Fibroblast of villous mesenchyme (primary cell): ENCODE measurements at places on chromosomes 2 and 18. TPM values are rescaled to one million over a fixed set of nuclear protein-coding genes. Genes with fewer than 3 reads are reported as not detected.

The CXCR2 gene
- not detected in 2 replicates for total RNA-seq

The UBXN4 gene
- total RNA-seq, result 66.7 and 96.3 TPM in 2 replicates

DNA sequence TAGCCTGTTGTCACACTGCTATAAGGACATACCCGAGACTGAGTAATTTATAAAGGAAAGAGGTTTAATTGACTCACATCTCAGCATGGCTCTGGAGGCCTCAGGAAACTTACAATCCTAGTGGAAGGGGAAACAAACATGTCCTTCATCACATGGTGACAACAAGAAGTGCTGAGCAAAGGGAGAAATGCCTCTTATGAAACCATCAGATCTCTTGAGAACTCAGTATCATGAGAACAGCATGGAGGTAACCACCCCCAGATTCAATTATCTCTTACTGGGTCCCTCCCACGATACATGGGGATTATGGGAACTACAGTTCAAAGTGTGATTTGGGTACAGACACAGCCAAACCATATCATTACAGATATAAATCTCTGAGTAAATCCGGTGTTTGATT lies 148.7 kb downstream of the PRPF40A start:
- DNase-seq, result no peak

The IL37 gene
- 0.32 TPM in 1 of 2 replicates, not detected in the other for total RNA-seq

The ASXL3 gene
- under 0.01 and 0.64 TPM in 2 replicates for total RNA-seq
